ENCODE measurements at places on chromosomes 13 and 19.

DNA sequence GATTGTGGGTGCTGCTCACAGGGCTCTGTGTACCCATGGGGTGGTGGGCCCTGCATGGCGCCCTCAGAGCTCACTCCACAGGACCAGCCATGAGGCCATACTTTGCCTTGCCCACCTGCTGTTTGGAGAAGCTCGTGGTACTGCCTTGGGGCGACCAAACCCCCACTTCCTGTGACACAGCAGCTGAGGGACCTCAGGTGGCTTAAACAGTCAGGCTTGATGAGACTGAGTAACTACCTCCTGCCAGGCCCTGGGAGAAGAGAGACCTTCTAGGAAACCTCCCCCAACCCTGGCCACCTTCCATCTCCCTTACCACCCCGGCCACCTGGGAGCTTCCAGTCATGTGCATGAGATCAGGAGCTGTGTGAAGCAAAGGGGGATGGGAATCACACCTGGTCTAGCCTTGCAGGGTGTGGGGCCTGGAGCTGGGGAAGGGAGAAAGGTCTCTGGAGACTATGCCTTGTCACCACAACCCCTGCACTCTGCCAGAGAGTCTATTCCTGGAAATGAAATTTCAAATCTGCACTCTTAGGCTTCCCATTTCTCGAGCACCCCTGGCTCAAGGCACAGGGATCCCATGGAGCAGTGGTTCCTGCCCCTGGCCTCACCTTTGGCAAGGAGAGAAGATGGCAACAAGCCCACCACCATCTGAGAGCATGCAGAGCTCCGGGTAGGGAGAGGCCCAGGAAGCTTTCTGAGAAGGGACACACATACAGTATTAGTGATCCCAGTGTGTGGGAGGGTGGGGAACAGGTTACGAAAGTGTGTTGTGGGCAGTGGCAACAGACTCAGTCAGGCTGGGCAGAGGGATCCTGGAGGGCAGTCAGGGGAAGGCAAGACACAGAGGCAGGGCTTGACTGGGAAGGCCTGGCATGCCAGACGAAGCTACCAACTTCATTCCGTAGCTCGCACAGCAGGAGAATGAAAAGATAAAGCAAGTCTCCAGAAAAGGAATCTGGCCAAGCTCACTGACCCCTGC, 125.0 kb downstream of the URI1 start:
- no peak for DNase-seq

GRCh38 chr13:39189778-39190177, 151.5 kb downstream of the NHLRC3 start:
- no peak for DNase-seq

DNA sequence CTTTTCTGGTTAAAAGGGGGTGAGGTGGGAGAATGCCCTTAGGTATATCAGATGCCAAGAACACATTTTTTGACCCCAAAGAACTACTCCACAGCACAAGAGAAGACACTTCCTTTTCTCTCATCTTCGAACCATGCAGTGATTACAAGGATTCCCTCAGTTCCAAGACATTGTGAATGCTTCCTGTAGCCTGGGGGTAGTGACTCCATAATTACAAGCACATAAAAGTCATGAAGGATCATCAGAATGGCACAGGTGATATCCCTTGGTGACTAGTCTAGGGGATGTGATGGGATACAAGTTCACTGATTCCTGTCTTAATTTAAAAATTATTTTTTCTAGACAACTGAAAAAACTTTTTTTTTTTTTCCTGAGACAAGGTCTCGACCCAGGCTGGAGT, 78.0 kb downstream of the ZC3H13 start:
- DNase-seq, result no peak

GRCh38 chr13:45879666-45880065, 28.1 kb upstream of the SIAH3 start:
- no peak for DNase-seq

GRCh38 chr13:43094901-43095300, 71.5 kb downstream of the DNAJC15 start:
- DNase-seq, result no peak

DNA sequence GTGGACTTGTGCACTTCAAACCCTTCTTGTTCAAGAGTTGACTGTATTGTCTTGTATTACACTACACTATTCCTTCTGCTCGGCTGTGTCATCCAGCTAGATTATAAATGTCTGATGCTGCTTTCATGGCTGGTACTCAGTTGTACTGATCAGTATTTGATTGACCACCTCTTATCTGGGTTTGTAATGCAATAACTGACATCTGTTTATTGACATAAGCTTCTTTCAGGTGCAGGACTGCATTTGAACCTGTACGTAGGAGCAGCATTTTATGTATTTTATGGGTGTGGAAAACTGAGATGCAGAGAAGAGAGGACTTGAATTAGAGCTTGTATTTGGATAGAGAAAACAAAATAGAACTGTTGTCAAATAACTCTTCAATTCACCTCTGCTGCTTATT, 309.2 kb downstream of the FGF9 start:
- DNase-seq, result no peak

DNA sequence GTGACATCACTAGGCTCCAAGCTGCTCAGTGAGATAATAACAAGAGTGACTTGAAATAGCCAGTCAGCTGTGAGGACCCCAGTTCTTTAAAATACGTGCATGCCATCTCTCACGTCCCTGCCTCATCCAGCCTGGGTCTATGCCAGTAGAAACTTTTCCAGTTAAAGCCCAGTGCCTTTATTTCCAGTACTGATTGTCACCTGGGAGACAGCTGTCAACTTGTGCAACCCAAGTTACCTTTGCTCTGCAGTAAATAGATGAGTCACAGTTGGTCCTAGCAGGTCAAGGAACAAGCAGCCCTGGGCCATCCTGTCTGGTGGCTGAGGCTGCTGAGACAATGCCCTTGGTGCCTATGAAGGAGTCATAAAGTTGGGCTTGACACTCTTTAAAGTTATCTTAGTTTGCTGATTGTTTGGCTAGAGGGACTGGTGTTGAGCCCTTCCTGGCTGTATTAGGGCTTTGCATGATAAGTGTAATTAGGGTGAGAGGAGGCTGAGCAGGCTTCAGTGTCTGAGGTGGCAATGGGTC, 228.7 kb downstream of the LACC1 start:
- DNase-seq, result no peak

DNA sequence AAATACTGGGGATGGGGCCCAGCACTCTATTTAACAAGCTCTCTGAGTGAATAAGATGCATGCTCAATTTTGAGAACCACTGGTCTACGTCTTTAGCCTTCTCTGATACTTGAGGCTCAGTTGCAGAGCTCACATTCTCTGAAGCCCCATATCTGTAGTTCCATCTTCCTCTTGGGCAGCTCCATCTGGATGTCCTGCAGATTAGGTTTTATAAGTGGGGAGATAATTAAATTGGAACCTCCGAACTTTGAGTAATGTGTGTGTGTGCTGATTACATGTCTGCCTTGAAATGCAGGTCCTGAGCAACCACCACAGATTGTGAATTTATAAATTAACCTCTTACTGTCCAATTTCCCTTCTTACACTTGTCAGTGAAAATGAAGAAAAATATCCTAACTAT, 7.2 kb upstream of the RASL11A start:
- no peak for DNase-seq

DNA sequence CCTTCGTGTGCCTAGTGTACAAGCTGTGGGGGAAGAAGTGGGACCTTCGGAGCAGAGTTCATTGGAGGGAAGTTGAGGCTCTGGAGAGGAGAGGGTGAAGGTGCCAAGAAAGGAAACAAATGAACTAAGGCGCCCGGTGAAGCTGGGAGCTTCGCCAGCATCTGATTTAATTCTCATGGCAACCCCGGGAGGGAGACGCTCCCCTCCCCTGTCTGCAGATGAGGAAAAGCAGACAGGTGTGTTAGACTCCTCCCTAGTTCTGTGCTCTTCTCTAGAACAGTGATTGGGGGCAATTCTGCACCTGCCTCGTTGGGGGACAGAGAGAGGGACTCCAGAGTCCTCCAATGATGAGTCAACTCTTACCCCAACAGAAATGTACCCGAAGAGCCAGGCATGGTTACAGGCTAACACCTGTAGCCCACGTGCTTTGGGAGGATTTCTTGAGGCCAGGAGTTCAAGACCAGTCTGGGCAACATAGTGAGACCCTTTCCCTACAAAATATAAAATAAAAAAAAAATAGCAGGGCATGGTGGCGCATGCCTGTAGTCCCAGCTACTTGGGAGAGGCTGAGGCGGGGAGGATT, 4.2 kb downstream of the SSC5D start:
- DNase-seq, result no peak

DNA sequence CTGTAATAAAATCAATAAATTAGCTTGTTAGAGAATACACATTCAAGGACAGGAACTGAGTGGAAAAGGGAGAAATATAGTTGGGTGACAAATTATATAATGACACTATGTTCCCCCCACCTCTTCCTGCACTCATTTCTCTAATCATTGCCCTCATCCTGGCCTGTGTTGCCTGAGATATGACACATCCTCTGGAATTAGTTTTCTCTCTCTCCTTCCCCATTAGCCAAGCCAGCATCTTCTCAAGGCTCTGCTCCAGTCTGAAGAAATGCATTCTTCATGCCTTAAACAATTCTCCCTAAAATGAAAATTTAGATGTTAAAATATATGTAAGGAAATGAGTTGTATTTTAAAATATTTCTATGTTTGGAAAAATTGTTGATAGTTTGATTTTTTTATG, 280.3 kb downstream of the POU4F1 start:
- DNase-seq, result no peak

GRCh38 chr19:17393914-17394313, at the start of gene CCDC194:
TSS of gene CCDC194 (minus strand) at chr19:17394196. CDS start at chr19:17394158, 38 bp downstream.
- DNase-seq, result no peak

DNA sequence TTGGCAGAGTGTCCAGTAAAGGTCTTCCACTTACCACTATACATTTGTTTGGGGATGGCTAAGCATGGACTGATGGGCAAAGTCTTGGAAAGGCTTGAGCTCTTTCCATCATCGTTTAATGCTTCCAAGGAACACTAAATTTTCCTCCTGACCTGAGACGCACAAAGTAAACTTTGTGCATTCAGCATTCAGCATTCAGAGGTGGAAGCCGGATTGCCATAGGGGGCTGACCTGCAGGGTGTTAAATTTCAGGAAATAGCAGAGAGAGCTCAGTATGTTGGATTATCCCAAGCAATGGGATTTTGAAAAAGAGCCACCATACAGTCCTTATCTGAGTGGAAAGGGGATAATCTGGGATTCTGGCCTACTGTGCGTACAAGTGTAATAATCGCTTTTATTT, 14.0 kb downstream of the ZNF552 start:
- no peak for DNase-seq

DNA sequence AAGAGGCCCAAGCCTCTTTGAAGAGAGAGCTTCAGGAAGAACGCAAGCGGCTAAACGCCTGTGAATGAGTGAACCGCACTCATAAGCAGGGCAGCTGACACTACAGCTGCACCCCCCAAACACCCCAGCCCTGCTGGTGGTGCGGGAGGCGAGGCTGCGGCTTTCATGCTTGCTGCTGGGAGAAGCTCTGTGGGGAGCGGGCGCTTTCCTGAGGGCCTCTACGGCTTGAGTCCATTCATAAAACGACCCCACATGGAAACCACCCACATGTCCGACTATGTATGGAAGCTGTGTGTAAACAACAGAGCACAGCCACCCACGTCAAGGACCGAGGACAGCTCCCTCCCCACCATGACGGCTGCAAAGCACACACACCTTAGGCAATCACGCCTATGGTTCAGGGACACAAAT, 5.5 kb downstream of the AP3D1 start:
- no peak for DNase-seq

DNA sequence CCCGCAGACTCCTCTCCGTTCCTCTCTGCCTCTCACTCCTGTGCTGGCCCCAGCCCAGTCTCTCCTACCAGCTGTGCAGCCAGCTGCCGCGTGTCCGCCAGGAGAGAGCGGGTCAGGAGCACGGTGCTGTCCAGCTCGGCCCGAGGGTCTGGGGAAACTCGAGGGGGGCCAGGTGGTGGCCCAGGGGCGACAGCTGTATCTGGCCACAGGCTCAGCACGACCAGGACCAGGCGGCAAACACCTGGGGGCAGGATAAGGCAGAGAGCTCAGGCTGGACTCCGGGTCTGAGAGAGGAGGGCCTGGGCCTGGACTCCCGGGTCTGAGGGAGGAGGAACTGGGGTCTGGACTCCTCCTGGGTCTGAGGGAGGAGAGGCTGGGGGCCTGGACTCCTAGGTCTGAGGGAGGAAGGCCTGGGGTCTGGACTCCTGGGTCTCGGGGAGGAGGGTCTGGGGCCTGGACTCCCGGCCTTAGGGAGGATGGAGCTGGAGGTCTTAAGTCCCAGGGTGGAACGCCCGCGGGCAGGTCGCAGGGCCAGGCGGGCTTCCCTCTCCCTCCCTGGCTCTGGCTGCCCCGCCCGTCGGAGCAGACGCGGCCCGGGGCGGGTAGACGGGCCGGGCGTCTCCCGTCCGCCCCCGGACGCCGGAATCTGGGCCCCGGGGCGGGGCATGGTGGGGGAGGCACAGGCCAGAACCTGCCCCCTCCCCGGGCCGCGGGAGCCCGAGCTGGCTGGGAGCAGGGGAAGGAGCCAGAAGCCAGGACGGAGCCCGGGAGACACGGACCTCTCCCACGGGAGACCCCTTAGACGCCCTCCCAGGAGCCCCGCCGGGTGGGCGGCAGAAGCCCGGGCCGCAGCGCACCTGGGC, 1.3 kb downstream of the IL11 start:
- no peak for DNase-seq

DNA sequence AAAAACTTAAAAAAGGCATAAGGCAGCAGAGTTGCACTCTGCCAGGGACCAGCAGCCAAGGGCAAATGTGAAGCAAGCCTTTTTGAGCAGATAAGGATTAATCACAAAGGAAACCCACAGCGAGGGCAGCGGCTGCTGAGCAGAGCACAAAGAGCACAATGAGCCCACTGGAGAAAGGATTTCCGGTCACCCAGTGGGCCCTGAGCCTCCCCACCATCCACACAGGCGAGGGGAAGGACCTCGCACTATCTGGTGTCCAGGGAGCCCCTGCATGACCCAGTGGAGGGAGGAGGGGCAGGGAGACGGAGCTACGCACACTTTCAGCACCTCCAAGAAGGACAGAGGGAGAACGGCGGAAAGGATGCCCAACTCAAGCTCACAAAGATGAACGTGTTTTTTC, 40.0 kb downstream of the COL4A1 start:
- DNase-seq, result no peak

GRCh38 chr19:29967623-29968022, 25.6 kb downstream of the URI1 start:
- no peak for DNase-seq

DNA sequence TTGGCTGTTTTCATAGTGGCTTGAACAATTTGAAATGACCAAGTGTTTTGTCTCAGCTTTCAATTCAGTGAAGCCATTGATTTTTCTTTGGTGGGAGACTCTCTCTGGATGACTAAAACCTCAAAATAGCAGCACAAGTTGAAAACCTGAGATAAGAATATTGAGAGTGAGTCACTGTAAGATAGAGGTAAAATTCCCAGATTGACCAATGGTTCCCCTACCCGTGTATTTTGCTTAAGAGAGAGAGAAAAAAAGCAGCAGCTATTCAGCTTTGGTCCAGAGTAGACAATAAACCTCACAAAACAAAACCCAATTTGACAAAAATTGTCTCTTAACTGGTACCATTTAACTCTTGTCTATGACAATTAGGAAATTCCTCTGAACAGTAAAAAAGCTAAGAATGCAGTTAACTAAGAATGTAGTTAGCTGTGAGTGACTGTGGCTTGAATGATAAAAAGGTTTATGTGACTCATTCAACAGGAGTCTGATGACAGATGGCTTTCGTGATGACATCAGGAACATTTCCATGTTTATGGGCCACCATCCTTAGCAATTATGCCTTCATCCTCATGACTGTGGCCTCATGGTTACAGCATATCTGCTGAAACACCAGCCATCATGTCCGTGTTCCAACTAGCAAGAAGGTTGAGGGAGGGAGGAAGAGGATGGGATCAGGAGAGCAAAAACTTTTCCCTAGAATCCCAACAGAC, 356.9 kb downstream of the NDFIP2 start:
- DNase-seq, result no peak

Data from right renal pelvis (tissue), 4 donors.